Activated CD4-positive, alpha-beta T cell treated with anti-CD3 and anti-CD28 coated beads, Interleukin-2, amount 10 ng/mL, durations not matched to agents 7 days and 5 days (primary cell): ENCODE measurements at places on chromosomes 11 and 22.

- no peak for DNase-seq
Observed at GRCh38 chr11:37914859-37915258, 1316.8 kb upstream of the RAG2 start.

DNA sequence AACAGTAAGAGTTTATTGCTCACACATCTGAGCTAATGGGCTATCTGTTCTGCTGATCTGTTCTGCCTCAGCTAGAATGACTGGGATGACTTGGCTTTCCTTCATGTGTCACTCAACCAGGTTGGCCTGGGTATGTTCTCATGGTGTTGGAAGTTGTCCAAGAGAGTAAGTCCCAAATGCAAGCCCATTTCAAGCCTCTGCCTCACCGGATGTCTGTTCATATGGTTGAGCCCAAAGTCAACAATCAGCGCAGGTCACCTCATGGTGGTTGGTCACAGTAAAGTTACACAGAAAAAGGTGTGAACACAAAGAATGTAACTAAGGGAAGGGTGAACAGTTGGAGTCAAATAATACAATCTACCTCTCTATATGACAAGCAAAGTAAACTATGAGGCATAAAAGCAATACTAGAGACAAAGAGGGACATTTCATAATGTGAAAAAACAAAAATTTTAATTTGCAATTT lies 1.9 kb downstream of the GDPD4 start:
- DNase-seq = no peak

DNA sequence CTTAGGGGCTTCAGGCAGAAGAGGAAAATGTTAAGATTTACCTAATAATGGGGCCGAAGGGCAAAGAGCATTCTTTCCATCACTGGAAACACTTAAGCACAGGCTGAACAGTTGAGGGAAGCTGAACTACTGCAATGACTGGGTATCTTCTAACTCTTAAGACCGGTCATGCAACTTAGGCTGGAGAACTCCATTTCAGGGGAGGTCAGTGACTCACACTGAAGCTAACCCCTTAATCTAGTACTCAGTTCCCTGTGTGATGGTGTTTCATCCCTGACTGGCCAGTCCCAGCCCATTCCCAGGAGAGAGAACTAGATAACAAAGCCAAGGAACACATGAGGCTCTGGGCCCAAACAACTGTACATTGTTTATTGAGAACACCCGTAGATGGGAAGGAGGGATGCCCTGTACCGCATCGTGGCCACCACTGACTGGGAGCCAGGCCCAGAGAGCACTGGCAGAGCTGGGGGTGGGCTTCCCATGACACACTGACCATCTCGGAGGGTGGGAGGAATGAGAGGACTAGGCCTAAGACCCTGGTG lies 10.5 kb downstream of the RPL27A start:
- no peak for DNase-seq

- DNase-seq = no peak
Observed at GRCh38 chr11:68128682-68129327, 7.6 kb upstream of the CHKA start.

- DNase-seq = no peak
Observed at GRCh38 chr22:35888181-35888870, 140.3 kb downstream of the RBFOX2 start.

DNA sequence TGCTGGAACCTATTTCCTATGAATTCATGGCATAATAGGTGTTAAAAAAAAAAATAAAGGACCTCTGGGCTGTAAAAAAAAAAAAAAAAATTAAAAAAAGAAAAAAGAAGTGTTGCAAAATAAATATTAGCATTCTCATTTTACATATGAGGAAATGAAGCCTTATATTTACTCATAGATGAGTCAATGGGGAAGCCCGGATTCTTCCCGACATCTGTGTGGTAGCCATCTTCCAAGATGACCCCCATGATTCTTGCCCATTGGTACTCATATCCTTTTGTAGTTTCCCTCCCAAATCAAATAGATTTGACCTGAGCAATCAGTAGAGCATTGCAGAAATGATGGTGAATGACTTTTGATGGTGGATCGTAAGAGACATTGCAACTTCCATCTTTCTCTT lies 3.0 kb upstream of the SWAP70 start:
- no peak for DNase-seq

DNA sequence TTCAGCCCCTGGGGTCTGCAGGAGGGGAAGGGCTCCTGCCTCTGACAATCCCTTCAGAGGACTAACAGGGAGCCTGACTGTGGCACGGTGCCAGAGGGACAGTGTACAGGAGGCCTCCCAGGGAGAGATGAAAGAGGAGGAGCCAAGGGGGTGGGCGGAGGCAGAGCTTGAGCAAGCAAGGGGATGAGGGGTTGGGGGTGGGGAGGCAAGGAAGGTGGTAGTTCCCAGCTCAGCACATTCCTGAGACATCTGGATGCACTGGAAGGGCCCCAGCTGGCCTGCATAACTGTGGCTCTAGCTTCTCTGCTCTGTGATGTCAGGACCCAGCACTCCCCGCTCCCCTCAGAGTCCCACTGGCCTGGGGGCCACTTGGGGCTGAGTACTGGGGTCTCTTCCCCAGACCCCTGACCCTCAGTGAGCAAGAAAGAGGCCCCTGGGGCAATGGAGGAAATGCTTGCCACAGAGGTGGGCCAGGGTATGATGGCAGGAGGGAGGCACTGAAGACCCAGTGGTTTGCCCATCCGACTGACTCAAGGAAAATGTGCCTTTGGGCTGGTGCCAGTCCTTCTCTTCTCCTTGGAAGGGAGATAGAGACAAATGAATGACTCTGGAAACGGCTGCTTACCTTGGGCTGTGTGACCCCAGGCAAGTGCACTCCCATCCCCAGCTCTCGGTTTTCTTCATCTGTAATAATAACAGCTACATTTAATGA lies 13.3 kb downstream of the CREB3L1 start:
- no peak for DNase-seq
